ENCODE measurements at places on chromosomes 1 and 21.

- DNase-seq = no peak
Measured at GRCh38 chr1:1917995-1918900, 831 bp downstream of the TMEM52 start.

- no peak for DNase-seq
Measured at GRCh38 chr1:33375316-33375715, 54.4 kb upstream of the A3GALT2 start.

DNA sequence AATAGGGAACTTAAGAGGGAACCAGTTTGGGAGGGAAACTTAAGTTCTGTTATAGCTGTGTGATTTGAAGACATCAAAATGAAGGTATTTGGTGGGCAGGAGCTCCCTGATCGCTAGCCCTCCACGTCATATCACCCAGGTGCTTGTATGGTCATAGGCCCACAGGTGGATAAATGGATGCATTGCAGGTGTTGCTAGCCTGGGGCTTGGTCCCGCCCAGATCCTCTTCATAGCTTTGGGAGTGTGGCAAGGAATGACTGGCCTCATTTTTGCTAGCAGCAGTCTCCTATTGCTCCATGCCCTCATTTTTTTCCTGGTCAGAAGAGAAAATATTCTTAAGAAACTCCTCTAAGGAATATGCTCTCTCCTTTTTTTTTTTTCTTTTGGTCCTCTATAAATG, 11.3 kb downstream of the GNPAT start:
- DNase-seq = no peak

GRCh38 chr1:173064011-173064410, 13.3 kb upstream of the TNFSF18 start:
- no peak for DNase-seq

DNA sequence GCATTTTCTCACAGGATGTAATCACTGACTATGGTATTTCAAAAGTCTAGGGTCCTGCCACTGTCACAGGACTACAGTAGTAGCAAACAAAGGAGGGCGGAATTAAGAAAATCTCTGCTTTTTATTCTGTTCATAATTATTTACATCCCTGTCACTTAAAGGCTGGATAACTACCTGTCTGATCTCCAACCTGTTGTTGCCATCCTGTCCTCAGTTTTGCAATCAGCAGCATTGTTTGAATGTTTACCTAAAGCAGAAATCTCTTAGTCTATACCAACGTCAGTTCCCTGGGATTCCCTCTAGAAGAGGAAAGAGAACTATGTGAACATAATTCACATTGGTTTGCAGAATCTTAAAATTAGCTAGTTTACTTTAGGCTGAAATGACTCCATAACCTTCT, 218.5 kb downstream of the PBX1 start:
- no peak for DNase-seq

- no peak for DNase-seq
Measured at GRCh38 chr1:32431736-32432400, 33.0 kb upstream of the ZBTB8B start.

DNA sequence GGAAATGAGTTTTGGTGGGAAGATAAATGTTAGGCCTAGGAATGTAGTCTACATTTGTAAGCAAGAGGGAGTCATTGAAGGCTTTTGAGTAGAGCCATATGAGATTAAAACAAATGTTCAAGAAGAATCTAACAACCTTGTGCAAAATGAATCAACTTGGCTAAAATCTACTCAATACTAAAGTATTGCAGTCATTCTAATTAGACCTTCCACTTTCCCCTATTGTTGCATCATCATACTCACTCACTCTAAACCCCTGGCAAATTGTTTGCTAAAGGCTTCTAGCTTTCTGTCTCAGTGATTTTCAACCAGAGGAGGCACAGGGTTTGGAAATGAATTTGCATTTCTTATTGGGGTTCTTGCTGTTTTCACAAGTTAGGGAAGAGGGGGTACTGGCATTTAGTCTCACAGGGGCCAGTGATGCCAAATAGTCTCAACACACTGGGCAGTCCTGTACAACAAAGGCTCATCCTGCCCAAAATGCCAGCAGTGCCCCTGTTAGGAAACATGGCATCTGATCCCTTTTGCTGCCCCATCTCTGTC, 85.3 kb downstream of the SEC16B start:
- DNase-seq = no peak

GRCh38 chr21:44639331-44639655, 2.1 kb downstream of the KRTAP10-10 start:
- no peak for DNase-seq

- DNase-seq = no peak
Measured at GRCh38 chr1:70458131-70458530, 47.1 kb downstream of the CTH start.

DNA sequence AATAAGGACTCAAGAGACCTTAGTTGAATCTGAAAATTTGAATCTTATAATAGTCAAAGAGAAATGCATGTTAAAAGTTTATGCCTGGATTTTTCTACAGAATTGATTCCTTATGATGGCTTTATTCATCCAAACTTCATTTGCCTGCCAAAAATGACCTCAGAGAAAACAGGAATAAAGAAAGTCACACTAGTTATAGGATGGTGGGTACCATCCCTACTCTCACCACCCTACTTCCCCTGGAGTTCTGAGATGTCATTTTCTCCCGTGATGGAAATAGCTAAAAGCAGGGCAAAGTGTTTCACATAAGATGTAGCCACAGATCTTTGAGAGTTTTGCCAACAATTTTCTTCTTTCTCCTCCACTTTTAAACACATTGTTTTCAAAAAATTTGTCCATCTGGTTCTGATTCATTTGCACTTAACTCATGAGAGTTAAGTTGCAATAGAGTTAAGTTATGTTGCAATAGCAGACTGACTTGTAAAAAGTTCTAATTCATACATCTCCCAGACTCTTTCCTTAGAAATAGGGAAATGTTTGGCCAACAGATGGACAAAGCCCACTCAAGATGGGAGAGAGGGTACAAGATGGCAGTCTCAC, 384.6 kb downstream of the PLPP3 start:
- no peak for DNase-seq

- DNase-seq = no peak
Measured at GRCh38 chr1:36023098-36023769, 60.7 kb upstream of the TEKT2 start.

GRCh38 chr1:93651695-93652094, 29.9 kb downstream of the BCAR3 start:
- DNase-seq = no peak

DNA sequence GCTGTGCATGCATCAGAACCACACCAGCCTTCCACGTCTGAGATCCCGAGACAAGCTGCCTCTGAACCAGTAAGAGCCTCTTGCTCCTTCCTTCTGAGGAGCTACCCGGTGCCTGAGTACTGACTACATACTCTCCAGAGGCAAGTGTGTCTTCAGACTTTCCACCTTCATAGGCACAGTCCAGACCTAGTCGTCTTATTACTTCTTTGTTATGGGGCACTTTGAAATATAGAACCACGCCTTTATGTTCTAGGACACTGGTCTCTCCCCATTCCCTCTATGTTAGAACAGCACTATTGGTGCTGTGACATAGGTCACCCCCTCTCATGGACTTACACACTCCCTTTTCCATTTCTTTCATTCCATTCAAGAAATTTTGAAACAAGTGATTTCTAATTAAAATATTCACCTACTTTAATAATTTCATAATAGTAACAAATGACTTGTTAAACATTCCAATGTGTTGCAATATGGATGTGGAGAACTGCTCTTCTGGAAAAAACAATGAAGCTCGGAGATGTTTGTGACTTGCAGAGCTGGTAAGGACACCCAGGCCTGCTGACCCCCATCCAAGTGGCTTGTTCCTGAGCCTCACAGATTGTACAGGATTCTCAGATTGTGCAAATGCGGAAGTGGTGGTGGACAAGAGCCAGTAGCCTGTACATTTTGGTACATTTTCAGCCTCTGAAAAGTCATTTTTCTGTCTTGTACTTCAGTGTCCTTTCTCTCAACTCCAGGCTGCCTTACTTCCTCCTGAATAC, 76.1 kb upstream of the SIPA1L2 start:
- DNase-seq = no peak

- no peak for DNase-seq
Measured at GRCh38 chr1:225877580-225877979, 4.6 kb downstream of the TMEM63A start.

- no peak for DNase-seq
Measured at GRCh38 chr1:3593334-3593733, 18.0 kb downstream of the MEGF6 start.

- DNase-seq = no peak
Measured at GRCh38 chr1:114011796-114012195, 32.5 kb downstream of the OLFML3 start.

DNA sequence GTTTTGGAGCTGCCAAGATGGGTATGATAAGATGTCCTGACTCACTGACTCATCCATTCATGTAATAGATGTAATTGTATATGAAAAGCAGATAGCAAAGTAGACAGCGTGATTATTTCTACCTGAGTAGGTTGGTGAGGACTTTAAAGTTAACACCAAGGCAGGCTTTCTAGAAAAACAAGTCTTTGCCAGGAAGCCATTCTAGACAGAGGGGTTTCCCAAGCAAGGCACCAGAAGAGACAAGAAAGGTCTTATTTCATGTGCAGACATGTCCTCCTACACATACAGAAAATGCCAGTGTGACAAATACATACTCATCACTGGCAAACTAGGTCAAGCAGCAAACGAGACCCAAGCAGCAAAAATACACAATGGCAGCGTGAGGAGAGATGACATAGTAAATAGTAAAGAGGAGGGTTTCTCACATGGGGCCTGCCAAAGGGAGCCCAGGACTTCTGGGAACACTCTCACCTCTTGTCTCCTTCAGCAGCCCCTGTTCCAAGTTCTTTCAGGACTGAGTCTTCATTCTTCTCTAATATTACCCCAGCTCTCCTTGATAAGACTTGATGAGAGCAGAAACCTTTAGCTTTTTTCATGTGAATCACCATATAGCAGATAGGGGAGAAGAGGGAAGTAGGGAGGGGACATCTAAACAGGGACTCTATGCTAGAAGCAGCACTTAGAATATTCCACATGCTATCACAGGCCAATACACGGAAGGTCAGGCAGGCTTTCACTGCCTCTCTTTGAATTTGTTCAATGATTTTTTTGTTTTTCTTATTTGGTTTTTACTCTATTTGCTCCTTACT, 114.6 kb upstream of the ATP1B1 start:
- DNase-seq = no peak

DNA sequence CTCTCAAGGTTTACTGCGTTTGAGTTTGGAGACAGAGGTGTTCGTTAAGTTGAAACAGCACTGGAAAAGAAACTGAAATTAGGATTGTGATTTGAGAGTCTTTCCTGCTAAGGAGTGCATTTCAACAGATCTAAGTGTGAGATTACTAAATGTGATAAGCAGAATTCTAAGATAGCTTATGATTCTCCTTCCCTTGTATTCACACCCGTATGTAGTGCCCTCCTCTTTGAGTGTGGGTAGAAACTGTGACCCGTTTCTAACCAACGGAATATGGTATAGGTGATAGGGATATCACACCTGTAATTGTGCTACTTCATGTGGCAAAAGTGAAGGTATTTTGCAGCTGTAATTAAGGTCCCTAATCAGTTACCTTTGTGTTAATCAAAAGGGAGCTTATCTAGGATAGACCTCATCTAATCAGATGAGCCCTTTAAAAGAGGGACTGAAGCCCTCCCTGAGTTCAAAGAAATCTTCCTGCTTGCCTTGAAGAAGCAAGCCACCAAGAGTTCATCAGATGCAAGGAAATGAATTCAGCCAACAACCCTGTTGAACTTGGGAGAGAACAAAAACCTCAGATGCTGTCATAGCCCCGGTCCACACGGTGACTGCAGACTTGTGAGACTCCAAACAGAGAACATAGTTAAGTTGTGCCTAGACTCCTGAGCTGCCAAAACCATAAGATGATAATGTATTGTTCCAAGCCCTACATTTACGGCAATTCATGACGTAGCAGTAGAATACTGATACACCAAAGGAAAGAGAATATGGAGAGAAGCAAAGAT, 12.6 kb upstream of the IL12RB2 start:
- DNase-seq = no peak

- peak; percentile 61 for DNase-seq
Measured at GRCh38 chr1:109248797-109249629, at the start of gene CELSR2. Gene CELSR2, plus strand, starts transcription at chr1:109249539. Its CDS starts 541 bp downstream, at chr1:109250080.

DNA sequence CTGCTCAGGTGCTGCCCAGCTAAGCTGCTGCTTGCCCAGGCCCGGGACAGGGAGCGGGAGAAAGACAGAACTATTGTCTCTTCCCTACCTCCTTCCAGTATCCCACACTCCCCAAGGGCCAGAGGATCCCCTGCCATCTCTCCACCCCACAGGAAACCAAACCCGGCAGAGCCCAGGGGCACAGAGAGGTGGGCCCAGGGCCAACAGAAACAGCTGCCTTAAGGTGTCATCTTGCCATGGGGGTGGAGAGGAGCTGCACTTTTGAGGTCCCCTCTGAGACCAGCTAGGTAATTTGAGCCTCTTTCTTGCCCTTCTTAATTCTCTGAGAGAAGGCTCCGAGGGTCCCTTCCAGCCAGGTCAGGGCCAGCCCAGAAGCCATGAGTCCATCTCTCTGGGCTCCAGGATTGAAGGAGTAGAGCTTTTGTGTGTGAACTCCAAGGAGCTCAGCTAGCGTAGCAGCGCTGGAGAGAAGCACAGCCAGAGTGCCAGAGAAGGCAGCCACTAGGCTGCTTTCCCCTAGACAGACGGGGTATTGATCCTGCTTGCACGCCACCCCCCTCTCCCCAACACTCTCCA, 9.7 kb upstream of the GPR61 start:
- peak; percentile 44 for DNase-seq

GRCh38 chr1:37317870-37318467, 156.4 kb upstream of the ZC3H12A start:
- no peak for DNase-seq

DNA sequence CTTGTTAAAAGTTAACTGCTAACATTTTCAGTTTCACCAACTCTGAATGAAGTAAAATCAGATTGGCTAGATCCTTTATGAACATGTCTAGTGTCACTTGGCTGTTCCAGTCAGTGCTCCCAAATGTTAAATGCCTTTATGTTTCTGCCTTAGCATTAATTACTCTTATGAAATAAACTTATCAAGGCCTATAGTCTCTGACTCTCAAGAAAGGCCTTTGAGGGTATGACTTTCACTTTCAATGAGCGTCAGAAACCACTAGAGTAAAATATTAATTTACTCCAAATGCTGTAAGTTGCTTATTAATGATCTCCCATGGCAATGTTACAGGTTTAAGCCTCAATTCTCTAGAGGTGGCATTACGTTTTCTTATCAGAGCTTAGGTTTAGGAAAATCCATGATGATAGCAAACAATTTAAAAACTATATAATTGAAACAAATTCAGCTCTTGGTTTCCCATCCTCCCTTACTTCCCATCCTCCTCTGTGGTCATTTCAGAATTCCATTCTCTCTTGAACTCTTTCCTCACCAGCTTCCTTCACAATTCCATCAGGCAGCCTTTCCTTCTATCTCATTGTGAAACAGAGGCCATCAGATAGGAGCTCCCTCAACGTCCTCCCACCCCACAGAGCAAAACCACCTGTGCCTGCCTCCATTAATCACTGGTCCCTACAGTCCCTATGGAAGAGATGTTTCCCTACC, 108.6 kb upstream of the COP1 start:
- DNase-seq = no peak
